Neural progenitor cell (in vitro differentiated cells): ENCODE measurements at places on chromosomes 5 and 9. TPM values are rescaled to one million over a fixed set of nuclear protein-coding genes. Genes with fewer than 3 reads are reported as not detected.

Gene ELOVL7
- 2.1 and 5.5 TPM in 2 replicates for total RNA-seq

- DNase-seq, result peak; percentile 75
Measured at GRCh38 chr9:115524453-115525059, 406.6 kb upstream of the TNC start.

DNA sequence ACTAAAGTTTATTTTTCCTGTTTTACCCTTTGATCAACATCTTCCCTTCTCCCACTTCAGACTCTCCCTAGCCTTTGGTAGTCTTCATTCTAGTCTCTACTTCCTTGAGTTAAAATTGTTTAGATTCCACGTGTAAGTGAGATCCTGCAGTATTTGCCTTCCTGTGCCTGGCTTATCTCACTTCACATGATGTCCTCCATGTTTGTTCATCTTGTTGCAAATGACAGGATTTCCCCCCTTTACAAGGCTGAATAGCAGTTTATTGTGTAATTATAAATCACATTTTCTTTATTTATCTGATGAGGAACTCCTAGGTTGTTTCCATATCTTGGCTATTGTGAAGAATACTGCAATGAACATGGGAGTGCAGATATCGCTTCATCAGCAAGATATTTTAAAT, 461.7 kb downstream of the CHSY3 start:
- DNase-seq, result no peak

Gene OSMR
- 0.22 and 0.58 TPM in 2 replicates for total RNA-seq

GRCh38 chr5:92922231-92922967, 658.6 kb downstream of the NR2F1-AS1 start:
- peak; percentile 51 for DNase-seq

Gene NUDT12
- total RNA-seq, result 31.3 and 49.8 TPM in 2 replicates

GRCh38 chr9:131238402-131239021, 37.8 kb downstream of the FAM78A start:
- DNase-seq, result peak; percentile 45

DNA sequence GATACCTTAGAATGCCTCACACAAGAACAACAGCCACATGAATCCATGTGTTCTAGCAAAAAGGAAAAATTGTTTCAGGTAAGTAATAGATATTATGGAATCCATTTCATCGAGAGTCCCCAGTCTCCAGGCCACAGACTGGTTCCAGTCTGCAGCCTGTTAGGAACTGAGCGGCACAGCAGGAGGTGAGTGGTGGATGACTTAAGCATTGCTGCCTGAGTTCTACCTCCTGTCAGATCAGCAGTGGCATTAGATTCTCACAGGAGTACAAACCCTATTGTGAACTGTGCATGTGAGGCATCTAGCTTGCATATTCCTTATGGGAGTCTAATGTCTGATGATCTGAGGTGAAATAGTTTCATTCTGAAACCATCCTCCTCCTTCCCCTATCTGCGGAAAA, 207.0 kb downstream of the CSNK1G3 start:
- DNase-seq, result peak; percentile 18

Gene KCNMB1
- total RNA-seq, result not detected in 2 replicates

DNA sequence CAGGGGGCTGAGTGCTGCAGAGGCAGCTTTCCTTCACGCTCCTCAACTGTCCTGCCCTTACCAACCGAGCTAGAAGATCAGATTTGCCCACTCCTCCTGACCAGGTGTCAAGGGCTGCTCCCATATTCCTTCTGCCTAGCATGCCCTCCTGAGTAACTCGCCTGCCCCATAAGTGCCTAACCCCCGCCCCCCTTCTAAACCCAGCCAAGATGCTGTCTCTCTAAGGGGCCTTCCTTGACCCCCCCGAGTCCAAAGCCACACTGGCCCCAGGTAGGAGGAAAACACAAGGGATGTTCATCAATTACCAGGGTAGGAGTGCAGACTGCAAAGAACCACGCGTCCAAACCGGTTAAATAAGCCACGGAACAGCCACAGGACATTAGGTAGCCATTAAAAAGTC, 4.8 kb downstream of the CCDC69 start:
- DNase-seq, result no peak

GRCh38 chr5:66612226-66612625, 16.0 kb downstream of the MAST4 start:
- no peak for DNase-seq

DNA sequence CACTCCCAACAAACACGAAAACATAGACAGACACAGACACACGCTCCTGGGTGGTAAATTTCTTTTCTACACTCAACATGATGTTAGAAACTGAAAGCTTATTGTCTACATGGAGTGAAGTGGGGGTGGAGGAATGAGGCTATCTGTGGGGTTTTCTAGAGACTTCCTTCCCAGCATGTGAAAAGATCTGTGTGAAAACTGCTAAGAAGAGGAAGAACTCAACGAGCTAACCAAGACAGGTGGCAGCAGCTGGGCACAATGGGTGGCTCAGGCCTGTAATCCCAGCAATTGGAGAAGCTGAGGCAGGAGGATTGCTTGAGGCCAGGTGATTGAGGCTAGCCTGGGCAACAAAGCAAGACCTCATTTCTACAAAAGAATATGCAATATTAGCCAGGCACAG, 7.6 kb downstream of the FYB1 start:
- DNase-seq, result no peak

DNA sequence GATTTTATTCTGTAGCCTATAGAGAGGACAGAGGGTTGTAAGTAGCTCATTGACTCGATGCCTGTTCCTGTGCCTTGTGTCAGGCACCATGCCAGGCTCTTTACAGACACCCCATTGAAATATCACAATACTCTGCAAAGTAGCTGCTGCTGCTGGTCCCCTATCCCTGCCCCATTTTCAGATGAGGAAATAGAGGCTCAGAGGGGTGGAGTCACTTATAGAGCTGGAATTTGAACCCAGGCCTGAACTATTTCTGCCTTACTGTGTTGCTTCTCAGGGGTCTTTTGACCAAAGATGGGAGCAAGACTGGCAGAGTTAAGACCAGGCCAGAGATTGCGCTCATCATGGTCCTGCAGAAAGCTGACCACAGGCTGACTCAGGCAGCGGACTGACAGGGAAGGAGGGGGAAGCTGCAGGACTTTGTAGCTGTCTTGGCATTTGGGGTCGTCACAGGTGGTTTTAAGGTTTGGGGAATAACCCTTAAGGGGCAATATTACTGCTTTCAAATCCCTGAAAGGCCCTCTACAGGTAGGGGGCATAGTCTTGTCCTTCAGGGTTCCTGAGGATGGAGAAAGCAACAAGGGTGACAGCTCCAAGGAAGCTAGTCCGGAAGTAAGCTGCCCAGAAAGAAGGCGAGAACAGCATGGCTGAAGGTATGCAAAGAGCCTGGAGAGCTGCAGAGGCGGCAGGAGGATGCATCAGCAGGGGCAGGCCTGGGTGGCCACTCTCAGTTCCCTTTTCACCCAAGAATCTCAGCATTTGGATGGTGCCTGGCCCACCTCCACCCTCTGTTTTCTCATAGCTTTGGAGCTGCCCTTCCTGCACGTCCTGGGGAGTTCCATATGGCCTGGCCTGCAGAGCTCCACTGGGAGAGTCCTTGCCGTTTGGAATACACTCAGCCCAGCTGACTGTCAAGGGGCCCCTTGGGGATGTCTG, 18.3 kb upstream of the NDST1 start:
- DNase-seq, result no peak

Gene TMEM174
- total RNA-seq, result not detected in 2 replicates

- DNase-seq, result peak; percentile 28
Measured at GRCh38 chr9:27527702-27528075, 1.9 kb downstream of the MOB3B start.

GRCh38 chr9:35675732-35676392, 2.1 kb downstream of the CA9 start:
- peak; percentile 96 for DNase-seq
